PC-3 (cell line): ENCODE measurements at places on chromosomes 5 and 9.

DNA sequence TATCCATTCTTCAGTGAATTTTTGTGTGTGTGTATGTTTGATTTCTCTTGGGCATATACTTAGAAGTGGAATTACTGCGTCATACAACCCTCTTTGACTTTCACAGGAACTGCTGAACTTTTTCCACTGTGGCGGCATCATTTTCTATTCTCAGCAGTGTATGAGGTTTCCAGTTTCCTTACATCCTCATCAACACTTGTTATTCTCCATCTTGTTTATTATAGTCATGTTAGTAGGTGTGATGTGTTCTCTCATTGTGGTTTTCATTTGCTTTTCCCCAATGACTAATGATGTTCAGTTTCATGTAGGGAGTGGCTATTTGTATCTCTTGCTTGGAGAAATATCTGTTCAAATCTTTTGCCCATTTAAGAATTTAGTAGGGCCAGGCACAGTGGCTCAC is 2.6 kb downstream of the ZNF79 start:
- no peak for DNase-seq

DNA sequence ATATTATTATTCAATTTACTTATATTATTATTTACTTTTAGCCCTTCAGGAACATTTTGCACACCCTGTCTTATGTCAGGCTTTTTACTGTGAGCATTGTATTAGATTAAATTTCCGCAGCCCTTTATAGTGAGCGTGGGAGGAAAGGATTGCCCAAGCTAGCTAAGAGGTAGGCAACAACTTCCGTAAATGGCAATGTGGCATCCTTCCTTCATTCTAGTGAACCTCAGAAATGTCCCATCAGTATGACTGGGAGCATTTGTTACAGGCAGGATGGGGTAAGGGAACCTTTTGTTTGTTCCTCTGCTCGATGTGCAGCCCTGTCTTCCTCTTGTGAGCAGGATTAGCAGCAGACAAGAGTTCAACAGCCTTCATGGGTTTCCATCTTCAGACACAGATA is 6.2 kb upstream of the CD180 start:
- no peak for DNase-seq

GRCh38 chr5:69335341-69335935 is 2.8 kb upstream of the CCDC125 start:
- peak; percentile 24 for DNase-seq

DNA sequence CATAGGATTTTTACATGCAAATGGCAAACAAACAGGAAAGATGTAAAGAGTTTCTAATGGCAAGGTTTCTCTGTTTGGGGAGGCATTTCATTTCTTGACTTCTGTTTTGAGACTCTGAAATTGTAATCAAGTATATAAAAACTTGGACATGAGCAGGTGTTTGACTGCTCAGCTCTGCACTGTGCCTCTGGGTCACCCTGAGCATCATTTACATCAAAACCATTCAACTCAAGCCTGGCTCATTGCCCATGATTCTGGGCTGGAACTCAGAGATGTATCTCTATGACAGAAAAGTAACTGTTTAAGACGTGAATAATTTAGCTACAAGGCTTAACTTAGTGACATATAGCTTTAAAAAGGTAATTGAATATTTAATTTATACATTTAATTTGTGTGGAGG is 1402.4 kb upstream of the NUDT12 start:
- DNase-seq = no peak
